ENCODE measurements at places on chromosomes 1 and 21.

- no peak for DNase-seq
Measured at GRCh38 chr1:18731148-18731547, 100.5 kb downstream of the PAX7 start.

GRCh38 chr1:187264995-187265602 is 436.4 kb downstream of the PLA2G4A start:
- DNase-seq: peak; percentile 81

- DNase-seq: no peak
Measured at GRCh38 chr1:40495315-40495903, 13.2 kb upstream of the EXO5 start.

DNA sequence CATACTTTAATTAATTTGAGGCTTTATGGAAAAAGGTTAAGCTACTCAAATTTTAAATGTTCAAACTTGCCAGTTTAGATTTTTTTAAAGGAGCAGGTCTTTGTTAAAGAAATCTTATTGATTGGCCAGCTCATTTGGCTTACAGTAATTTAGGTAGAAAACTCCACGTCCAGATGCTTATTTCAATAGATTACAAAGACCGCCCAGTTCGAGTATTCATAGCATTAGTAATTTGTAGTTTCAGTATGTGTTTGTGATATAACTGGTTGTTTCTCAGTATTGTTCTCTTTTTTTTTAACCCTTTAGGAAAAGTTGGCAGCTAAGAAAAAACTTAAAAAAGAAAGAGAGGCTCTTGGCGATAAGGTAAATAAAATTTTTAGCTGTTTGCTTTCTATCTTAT is 1.6 kb downstream of the RPF1 start:
- DNase-seq: no peak

DNA sequence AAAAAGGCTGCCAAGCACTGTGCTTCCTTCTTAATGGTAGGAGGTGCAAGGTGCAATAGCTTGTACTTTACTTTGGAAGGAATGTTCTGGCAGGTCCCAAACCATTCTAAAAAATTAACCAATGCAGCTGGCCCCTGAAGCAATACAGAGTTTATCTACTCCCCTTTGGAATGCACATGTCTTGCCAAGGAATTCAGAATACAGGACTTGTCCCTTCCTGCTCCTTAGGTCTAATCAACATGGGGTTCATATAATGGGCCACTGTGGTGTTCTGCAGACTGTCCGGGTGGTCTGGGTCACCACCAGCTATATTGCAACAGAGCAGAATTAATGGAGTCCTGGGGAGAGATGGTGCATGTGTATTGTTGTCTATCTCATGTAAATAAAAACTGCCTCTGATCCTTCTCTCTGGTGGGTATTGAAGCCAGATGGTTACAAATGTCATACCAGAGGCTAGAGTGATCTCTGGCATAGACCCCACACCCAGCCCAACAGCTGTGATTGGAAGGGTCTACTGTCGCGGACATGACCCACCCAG is 112.8 kb downstream of the RIPK4 start:
- DNase-seq: no peak

- no peak for DNase-seq
Measured at GRCh38 chr1:3774276-3774945, 1.9 kb downstream of the SMIM1 start.

GRCh38 chr1:44790968-44791801 is 3.2 kb upstream of the BEST4 start:
- no peak for DNase-seq

GRCh38 chr1:22374001-22374400 is 77.7 kb upstream of the ZBTB40 start:
- no peak for DNase-seq

- no peak for DNase-seq
Measured at GRCh38 chr1:243708210-243708609, 141.8 kb downstream of the AKT3 start.

DNA sequence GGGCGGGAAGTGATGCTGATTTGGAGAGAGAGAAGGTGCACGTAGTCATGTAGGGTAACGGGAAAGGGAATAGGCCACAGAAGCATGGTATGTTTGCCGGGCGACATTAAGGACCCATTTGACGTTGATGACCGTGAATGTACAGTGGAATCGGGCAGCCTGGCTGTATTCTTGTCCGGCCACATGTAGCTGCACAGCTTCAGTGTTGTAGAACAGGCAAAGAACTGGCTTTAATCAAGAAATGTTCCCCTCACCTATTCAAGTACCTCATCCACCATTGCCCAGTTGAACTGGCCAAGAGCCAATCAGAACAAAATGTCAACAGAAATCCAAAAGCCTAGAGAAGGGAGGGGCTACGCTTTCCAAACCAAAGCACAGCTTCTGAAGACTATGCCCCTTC is 104.8 kb downstream of the DHRS3 start:
- DNase-seq: no peak

DNA sequence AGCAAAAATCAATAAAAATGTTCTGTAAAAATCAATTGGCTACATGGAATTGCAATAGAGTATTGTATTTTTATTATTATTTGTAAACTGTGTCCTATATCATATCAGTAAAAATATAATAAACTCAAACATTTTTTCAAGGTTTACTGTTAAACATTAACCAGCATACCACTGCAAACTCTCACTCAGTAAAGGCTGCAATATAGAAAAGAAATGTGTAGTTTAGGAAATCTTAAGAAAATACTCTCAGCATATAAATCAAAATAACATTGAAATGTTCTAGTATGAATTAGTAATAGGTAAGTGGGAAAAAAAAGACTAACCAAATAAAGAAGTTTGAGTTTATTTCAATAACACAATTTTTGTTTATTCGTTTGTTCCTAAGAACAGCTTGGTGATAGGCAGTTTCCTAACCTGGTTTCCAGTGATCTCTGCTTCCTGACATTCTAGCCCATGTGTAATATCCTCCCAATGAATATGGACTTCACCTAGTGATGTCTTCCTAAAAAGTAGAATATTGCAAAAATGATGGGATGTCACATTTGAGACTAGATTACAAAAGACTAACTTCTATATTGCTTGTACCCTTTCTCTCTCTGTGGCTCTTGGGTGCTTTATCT is 870.1 kb downstream of the BRINP3 start:
- no peak for DNase-seq
